ENCODE measurements at places on chromosomes 6 and 20. TPM values are rescaled to one million over a fixed set of nuclear protein-coding genes. Genes with fewer than 3 reads are reported as not detected.
A peak's percentile ranks its signal among the peaks of the same experiment; 100 is the strongest.

DNA sequence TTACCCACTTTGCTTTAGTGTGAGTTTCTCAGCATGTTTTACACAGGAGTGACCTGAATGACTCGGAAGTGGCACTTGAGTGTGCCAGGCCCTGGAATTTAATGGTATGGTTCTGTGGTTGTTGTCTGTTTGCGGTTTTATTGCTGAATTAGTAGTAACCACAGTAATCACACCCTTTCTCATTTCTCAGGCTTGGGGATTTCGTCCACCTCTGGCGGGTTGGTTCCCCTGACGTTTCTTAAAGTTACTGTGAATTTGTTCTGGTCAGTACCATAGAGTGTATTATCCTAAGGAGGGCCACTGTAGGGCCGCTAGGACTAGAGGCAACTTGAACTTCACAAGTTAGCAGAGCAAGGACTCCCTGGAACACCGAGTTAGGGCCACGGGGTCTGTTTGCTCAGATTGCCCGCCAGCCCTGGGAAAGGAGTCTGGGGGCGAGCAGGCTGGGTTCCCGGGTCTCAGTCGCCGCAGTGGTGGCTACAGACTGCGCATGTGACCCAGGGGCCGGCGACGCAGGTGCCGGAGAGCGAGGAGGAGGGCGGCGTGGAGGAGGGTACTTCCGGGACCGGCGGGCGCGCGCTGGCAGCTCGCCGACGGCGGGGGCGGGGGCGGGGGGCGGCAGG lies 546 bp upstream of the KLHL32 start:
- DNase-seq, result no peak

GRCh38 chr6:106997392-106998158 lies 23.0 kb upstream of the CD24 start:
- DNase-seq, result peak; percentile 73

- no peak for DNase-seq
Measured at GRCh38 chr6:143842461-143842901, 657 bp upstream of the LTV1 start.

- DNase-seq, result no peak
Measured at GRCh38 chr6:52213127-52213526, 27.0 kb downstream of the IL17A start.

DNA sequence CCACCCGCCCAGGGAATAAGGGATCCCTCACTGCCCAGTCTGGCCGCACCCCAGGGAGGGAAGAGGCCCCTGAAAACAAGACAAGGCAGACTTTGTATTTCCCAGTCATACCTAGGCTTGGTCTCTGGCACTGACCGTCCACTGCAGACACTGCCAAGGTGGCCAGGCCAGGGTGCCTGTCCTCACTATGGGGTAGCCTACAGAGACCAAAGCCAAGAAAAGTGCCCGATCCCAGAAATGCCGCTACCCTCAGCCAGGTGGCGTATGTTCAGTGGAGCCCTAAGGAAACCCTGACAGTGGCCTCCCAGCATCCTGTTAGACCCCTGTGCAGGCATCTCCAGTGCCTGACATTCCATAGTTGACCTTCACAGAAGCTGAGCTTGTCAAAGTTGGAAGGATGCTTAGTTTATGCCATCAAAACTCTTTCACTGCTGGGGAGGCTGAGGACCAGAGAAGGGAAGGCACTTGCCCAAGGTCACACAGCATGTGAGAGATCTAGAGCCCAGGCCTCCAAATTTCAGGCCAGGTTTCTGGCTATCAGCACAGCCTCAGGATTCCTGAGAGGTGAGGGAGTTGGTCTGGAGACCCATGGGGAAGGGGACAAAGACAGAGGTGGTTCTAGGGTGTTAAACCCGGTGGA lies 2.5 kb downstream of the SCRT2 start:
- peak; percentile 35 for DNase-seq

DNA sequence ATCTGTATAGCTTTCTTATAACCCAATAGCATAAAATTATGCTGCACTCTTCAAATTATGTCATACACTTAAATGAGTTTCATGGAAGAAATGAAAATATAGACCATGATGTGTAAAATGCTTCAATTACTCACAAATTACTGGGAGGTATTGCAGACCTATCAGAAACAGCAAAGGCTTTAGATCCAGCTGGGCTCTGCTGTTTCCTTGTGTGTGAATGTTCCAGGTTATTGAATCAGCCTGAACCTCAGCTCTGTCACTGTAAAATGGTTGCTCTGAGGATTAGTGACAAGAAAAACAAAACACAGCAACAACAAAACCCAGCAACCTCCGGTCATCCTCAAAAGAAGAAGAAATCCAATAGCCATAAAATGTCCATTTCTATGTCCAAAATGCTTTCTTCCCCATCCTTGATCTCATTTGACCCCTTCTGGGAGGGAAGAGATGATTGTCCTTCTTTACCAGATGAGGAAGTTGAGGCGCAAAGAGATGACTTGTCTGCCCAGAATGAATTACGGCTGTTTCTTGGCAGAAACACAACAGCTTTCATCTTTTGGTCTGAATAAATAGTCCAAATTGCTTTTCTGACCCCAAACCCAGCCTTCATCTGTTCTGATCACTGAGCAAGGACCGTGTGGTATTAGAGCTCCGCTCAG lies 42.2 kb upstream of the TGM6 start:
- no peak for DNase-seq

NNAT gene
- 0.54 TPM for total RNA-seq

DNA sequence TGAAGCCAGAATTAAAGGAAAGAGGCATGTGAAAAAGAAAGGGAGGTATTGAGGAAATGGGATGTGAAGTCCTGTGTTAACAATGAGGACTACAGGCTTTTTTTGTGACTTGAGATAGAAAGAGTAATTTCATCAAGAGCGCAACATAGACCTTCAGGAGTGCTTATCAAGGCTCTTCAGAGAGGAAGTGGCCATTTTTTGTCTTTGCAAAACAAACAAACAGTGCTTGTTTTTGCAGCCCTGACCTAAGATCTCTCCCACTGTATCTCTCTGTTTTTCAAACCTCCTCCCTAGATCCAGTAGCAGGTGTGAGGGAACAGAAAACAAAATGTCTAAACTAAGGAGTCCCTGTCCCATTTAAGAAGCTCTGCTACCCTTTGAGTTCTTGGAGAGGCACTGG lies 710.3 kb upstream of the MARCKS start:
- DNase-seq, result no peak

DNA sequence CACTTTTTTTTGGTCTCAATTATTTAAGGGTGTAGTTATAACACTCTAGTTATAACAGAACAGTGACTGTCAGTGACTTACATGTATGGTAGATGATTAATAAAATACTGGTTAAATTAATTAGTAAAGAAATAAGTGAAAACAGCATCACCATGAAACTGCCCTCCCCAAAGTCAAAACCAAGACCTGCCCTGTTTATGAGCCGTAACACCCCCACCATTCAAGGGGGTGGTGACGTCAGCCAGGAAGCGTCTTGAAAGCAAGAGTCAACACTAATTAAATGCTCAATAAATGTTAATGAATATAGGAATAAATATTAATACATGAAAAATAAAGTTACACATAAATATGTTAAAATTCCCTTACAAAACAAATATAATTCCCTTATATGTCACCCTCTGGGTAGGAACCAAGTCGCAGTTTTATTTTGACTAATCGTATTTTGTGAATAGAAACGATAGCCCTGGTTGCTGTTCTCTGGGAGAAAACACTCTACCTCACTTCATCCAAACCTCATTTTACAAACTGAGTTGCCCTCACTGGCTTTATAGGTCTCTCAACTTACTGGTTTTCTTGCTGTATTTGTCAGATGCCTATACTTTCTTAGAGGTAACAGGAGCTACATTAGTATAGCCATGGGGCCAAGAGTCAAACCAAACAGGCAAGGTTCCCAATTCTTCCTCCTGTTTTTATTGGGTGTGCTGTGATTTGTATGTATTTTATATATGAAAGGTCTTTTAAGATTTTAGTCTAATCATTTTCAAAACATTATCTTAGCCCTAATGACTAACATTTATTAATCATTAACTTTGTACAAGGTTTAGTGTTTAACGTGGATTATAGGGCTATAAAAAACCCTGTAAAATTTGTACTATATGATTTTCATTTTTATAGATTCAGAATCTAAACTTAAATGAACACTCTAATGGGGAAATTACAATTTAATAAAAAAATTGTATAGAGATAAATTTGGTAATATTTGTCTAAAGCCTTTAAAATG lies 227.9 kb upstream of the IRAK1BP1 start:
- DNase-seq, result no peak

GRCh38 chr6:43699564-43700186 lies 12.1 kb upstream of the MRPS18A start:
- no peak for DNase-seq

KCNB1 gene
- 0.36 TPM for total RNA-seq

DNA sequence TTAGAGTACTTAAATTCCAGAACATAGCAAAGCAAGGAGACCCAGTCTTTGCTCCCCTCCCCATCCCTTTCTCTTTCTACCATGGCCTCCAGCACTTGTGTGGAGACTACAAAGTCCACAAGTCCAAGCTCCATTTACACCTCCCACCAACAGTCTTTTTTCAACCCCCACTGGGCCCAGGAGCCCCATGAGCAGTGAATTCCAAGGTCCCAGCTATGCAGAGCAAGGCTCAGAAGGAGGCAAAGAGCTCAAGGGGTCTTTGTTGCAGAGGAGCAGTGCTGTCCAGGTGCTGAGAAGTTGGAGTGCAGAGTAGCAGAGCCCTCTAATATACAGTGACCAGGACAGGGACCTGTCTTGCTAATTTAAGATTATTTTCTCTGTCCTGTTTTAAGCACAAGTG lies 9.0 kb downstream of the PAK5 start:
- no peak for DNase-seq

GRCh38 chr6:22716721-22717120 lies 147.4 kb downstream of the HDGFL1 start:
- no peak for DNase-seq

DNA sequence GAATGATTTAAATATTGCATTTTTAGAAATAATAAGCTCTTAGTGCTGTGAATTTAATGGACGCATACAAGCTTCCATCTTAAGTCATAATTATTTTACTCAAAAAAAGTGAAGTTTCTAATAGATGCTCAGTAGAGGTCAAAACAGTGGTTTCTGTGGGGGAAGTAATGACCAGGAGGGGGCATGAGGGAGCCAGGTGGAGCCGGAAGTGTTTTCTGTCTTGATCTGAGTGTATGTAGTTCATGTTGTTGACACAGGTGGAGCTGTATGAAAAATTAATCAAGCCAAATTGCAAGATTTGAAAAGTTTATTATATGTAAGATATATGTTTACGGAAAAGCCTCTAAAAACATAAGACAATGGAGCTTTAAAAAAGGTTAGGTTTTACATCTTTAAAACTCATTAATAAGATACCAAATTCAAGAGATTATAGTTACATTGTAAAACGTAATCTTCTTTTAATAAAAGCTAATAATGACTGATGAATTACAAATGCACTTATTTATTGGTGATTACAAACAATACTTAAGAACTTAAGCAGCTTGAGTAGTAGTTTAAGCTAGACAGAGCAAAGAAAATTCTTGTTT lies 68.0 kb downstream of the PLAGL1 start:
- peak; percentile 40 for DNase-seq

SLCO4A1 gene
- total RNA-seq, result 1.4 TPM

C20orf204 gene
- 14.2 TPM for total RNA-seq

DNA sequence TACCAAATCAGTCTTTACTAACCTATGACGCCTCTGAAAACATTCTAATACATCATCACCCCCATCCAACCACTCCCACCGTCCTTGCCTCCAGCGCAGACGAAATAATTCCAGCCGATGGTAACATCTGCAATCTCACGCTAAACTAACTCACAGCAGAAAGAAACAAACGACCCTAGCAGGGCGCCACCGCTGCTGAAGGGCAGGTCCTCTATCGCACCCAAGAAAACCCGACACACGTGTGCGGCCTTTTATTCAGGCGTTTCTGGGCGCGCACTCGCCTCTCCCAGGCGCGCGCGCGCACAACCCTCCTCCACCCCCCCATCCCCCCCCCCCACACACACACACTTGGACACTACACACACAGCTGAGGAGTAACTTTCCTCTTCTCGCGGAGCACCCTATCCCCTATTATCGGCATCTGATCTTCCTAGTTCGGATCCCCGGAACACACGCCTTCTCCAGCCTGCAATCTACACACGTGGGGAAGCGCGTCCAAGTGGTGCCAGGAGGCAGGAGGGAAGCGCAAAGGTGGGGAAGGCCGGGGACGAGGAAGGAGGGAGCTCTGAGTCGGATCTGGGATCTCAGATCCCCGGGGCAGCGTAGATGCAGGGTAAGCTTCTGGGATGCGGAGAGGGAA lies 1.4 kb downstream of the GFOD1 start:
- DNase-seq, result peak; percentile 25

DNA sequence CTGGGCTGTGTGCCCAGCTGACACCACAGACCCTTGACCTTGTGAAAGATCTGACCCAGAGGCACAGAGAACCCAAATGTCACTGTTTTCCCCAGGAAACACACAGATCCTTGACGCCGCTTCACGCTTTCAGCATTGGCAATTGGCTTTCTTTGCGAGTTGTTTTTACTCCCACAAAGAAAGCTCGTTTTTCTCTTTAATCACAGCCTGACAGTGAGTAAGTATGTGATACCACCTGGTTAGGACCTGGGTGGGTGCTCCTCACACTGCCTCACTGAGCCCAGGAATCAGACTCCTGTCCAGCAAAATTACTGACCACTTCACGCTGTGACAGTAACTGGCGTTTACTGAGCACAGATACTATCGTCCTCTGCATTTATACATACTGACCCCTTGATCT lies 13.0 kb downstream of the RPL10A start:
- DNase-seq, result no peak

GATA5 gene
- not detected for total RNA-seq

C20orf141 gene
- total RNA-seq, result not detected

CDH22 gene
- 1.3 TPM for total RNA-seq

KCNK15 gene
- not detected for total RNA-seq

- peak; percentile 16 for DNase-seq
Measured at GRCh38 chr6:127302728-127303660, 36.3 kb downstream of the RNF146 start.

- no peak for DNase-seq
Measured at GRCh38 chr6:54222217-54222616, 86.0 kb upstream of the TINAG start.

DNA sequence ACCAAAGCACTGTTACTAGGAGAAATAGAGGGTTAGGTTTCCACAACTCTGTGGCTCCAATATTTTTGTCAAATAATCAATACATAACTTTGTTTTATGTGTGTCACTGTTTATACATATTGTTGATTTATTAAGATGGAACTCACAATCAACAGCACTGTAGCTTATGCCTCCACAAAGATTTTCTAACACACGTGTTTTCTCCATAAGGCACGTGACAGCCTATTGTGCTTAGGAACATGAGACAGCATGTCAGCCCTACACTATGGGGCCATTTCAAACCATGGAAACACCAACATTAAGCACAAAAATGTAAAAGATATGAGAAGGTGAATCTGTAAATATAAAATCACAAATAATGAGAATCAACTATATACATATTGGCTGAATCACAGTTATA lies 127.0 kb downstream of the PAK5 start:
- DNase-seq, result no peak

DNA sequence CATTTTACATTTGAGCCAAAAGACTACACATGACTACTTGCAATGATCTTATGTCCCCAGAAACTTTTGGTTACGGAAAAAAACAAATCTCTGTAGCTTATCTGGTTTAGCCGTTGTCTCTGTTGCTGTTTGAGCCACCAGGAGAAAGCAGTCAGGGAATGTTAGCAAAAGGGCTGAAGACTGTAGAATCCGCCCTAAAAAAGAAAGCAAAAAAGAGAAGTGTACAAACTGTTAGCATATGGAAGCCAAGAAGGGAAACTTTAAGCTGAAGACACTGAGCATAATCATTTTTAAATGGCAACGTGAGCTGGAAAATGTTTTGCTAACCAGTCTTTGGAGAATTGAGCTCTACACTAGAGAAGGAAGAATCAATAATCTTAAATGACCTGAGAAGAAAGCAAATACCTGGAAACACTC lies 69.9 kb upstream of the MYLIP start:
- no peak for DNase-seq

Measured in endothelial cell (in vitro differentiated cells).